ENCODE measurements at places on chromosomes 1 and 21. TPM values are rescaled to one million over a fixed set of nuclear protein-coding genes. Genes with fewer than 3 reads are reported as not detected.

The NPR1 gene
- total RNA-seq, result not detected

The SEC16B gene
- total RNA-seq, result not detected

The RUNX3 gene
- total RNA-seq, result 186 TPM

The OR10J1 gene
- total RNA-seq, result not detected

The TLCD4 gene
- total RNA-seq, result not detected

The VCAM1 gene
- total RNA-seq, result 0.22 TPM

The GBP6 gene
- total RNA-seq, result 4.2 TPM

The DPT gene
- not detected for total RNA-seq

The PLA2G2A gene
- not detected for total RNA-seq

The NR1I3 gene
- not detected for total RNA-seq

The CASQ2 gene
- not detected for total RNA-seq

The SH2D2A gene
- 243 TPM for total RNA-seq

The NPPB gene
- total RNA-seq, result not detected

The SPRR4 gene
- total RNA-seq, result not detected

Data from T-helper 1 cell treated with Interleukin-12 subunit alpha and Interleukin-12 subunit beta and Interleukin-4 antibody, amounts not matched to agents 30 ng/mL and 1 ng/mL, for 36 hours (primary cell).